Brain (organoid and tissue), 16 donors: ENCODE measurements at places on chromosomes 4 and X.

- DNase-seq, result no peak
Measured at GRCh38 chr4:184275766-184276165, 58.1 kb upstream of the ENPP6 start.

DNA sequence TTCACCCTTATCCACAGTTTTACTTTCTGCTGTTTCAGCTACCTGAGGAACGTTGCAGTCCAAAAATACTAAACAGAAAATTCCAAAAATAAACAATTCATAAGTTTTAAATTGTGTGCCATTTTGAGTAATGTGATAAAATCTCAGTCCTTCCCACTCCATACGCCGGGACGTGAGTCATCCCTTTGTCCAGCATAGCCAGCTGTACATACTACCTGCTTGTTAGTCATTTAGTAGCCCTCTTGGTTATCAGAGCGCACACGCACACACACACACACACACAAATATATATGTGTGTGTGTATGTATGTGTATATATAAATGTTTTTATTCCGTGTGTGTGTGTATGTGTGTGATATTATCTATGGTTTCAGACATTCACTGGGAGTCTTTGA, 4.8 kb upstream of the CCSER1 start:
- DNase-seq, result no peak

GRCh38 chr4:91422011-91422410, 881.8 kb upstream of the GRID2 start:
- DNase-seq, result no peak

DNA sequence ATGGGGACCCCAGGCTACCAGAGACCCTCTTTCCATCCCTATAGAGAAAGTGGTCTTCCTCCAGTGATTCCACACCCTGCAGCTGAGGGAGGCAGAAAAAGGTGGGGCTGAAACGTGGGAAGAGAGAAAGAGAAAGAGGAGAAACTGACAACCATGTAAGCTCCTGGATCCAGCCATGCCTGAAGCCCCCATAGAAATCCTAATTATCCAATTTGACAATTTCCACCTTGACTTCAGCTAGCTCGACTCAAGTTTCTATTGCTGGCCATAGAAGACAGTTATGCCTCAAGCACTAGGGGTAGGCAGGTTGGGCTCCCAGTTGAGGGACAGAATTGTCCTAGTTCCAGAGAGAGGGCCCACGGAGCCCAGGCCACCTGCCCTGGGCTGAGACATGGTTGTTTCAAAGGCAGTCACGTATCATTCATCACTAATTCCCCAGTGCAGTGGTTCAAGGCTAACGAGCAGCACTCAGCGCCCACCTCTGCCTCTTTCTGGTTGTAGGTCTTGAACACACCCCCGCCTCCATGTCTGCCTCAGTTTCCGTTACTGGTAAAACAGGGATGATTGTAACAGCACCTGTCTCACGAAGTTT, 39.8 kb upstream of the ASMTL start:
- no peak for DNase-seq

DNA sequence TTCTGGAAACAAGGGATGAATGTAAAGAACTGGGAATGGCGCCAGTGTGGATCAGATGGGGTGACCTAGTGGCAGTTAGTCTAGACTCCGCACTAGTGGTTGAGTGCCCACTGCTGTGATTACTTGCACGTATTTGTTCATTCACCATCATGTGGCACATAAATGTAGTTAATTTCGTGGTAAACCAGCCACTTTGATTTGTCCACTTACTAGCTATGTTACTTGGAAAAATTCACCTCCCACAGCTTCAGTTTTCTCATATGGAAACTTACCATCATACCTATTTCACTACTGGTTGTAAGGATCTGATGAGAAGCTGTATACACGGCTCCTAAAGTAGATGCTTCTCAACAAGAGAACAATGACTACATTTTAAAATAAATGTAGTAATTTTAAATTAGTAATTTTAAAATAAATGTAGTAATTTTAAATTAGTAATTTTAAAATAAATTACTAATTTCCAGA, 394 bp upstream of the DYNLT3 start:
- no peak for DNase-seq

- no peak for DNase-seq
Measured at GRCh38 chr4:106541253-106541652, 172.7 kb upstream of the GIMD1 start.

DNA sequence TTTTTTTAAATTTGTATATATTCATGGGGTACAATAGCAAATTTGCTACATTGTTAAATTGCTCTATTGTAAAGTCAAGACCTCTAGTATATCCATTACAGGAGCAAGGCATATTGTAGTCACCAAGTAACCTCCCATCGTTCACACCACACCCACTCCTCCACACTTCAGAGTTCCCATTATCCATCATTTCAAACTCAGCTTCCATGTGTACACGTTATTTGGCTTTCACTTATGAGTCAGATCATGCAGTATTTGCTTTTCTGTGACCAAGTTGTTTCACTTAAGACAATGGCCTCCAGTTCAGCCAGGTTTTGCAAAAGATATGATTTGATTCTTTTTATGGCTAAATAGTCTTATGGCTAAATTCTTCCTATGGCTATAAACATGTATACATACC, 2614.2 kb downstream of the PCDH7 start:
- DNase-seq, result no peak
